Effector memory CD4-positive, alpha-beta T cell (primary cell): ENCODE measurements at places on chromosomes 2 and 18.

GRCh38 chr2:222893716-222894115 is 32.9 kb downstream of the ACSL3 start:
- H3K4me3 ChIP-seq = no peak overlapping the region
- no peak overlapping the region for H3K27ac ChIP-seq
- DNase-seq = no peak
- H3K27me3 ChIP-seq = no peaks in the 10 kb centered on the region

DNA sequence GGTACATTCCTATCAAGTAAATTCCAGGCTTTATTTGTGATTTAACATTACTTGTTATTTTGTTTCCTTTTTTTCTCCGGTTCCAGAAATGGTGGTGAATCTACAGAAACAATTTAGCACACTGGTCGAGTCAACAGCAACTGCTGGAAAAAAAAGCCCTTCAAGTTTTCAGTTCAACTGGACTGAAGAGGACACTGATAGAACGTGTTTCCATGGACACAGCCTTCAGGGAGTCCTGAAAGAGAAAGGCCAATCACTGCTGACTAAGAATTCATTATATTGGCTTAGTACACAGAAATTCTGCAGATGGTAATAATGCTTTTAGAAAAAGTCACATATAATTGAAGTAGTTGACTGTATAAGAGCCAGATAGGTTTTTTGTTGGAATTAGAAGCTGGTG is 32.0 kb upstream of the GRHL1 start:
- H3K27ac ChIP-seq = no peak overlapping the region
- no peak for DNase-seq
- no peak overlapping the region for H3K4me3 ChIP-seq
- H3K36me3 ChIP-seq = peaks cover 14% of the 10 kb centered on the region
- H3K4me1 ChIP-seq = no peaks in the 10 kb centered on the region
- no peaks in the 10 kb centered on the region for H3K27me3 ChIP-seq

DNA sequence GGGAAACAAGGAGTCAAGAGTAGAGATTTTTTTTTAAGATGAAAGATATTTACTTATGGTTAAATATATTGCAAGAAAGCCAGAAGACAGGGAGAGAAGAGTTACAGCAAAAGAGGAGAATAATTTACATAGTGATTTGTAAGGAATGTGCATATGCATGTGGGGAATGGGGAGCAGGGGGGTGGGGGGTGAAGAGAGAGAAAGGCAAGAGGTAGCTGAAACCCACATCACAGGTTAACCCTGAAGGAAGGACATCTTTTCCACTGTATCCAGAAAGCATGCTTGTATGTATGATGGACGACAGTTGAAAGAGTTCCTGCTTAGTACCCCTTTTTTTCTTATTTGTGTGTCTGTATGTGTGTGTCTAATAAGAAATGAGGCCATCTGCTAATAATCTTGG is 371.9 kb downstream of the RAD51AP2 start:
- no peaks in the 10 kb centered on the region for H3K4me1 ChIP-seq
- no peaks in the 10 kb centered on the region for H3K27me3 ChIP-seq
- H3K4me3 ChIP-seq = no peak overlapping the region

GRCh38 chr2:37906131-37906530 is 19.0 kb upstream of the RMDN2 start:
- H3K4me1 ChIP-seq = no peaks in the 10 kb centered on the region
- no peak overlapping the region for H3K27ac ChIP-seq
- no peak for DNase-seq
- H3K4me3 ChIP-seq = no peak overlapping the region
- H3K27me3 ChIP-seq = no peaks in the 10 kb centered on the region

DNA sequence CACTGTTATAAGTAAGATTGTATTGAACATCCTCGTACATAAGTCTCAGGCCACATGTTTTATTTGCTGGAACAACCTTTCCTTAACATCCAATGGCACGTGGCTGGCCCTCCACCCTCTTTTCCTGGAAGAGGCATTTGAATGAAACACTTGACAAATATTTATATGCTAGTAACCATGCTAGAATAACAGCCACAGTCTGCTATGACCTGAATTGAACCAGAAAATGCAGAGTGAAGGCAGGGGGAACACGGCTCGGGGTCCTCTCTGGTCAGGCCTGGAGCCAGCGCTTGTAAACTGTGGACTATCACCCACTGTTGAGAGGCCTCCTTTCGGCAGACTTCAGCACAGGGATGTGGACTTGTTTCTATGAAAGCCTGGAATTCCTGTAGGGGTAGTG is 198.2 kb upstream of the COPS8 start:
- no peak overlapping the region for H3K27ac ChIP-seq
- H3K4me1 ChIP-seq = no peaks in the 10 kb centered on the region

- no peaks in the 10 kb centered on the region for H3K4me1 ChIP-seq
- no peak overlapping the region for H3K27ac ChIP-seq
- H3K4me3 ChIP-seq = no peak overlapping the region
Observed at GRCh38 chr2:235543128-235543750, 49.4 kb downstream of the AGAP1 start.

- no peak overlapping the region for H3K27ac ChIP-seq
- H3K36me3 ChIP-seq = no peaks in the 10 kb centered on the region
- no peak overlapping the region for H3K4me3 ChIP-seq
- no peak for DNase-seq
- no peaks in the 10 kb centered on the region for H3K27me3 ChIP-seq
Observed at GRCh38 chr2:8620611-8621382, 61.1 kb upstream of the ID2 start.

- H3K27me3 ChIP-seq = no peaks in the 10 kb centered on the region
- peak; percentile 87 for DNase-seq
- peak overlapping the region; percentile 95 for H3K27ac ChIP-seq
- H3K36me3 ChIP-seq = peaks cover 28% of the 10 kb centered on the region
Observed at GRCh38 chr2:136118819-136119716, 1.1 kb upstream of the CXCR4 start.

DNA sequence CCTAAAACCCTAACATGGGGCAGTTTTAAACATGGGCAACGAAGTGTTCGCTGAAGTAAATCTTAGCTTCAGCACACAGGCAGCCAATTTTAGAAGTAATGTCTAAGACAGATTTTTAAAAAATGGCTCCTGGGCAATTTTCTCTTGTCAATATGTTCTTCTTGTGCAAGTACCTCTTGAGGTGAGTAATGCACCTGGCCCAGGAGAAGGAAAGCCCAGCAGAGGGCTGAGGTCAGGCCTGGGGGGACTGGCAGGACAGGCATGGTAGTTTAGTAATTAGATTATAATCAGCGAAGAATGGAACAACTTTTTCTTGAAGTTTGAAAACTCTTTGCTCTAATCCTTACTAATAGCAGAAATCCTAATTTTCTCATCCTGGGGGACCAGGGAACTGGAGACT is 77.6 kb downstream of the SPRED2 start:
- DNase-seq = no peak
- no peaks in the 10 kb centered on the region for H3K4me1 ChIP-seq
- H3K27ac ChIP-seq = no peak overlapping the region
- H3K36me3 ChIP-seq = no peaks in the 10 kb centered on the region

DNA sequence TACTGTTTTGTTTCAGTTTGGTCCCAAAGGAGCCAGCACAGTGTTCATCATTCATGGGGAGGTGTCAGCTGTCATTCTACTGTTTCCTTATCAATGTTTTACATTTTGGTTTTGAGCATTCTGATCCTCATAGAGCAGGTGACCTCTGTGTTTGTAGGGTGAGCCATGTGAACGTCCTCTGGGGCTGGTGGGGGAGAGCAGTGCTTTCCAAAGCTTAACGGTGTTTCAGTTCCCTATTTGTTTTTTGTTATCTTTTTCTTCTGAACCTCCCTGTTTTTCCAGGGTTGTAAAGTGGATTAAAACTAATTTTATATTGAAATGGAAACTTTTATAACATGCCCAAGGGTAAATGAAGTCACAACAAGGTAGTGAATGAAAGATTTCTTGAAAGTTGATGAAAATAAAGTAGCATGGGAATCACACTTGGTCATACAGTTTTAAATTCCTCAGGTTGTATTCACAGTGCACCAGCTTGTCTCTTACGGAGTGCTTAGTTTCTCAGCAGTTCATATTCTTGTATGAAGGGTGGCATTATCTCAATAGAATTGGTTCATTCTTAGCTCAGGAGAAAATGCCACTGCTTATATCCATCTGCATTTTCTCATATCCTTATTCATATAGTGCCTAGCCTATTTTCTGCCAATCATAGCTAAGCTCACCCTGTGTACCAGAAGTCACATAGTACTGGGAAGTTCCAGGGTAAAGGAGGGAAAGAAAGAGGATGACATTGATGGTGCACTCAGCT is 54.5 kb downstream of the MAP4K4 start:
- no peak overlapping the region for H3K27ac ChIP-seq
- H3K36me3 ChIP-seq = no peaks in the 10 kb centered on the region
- no peak for DNase-seq

GRCh38 chr18:38940863-38941531 is 1375.4 kb upstream of the CELF4 start:
- H3K4me1 ChIP-seq = peaks cover 6% of the 10 kb centered on the region
- H3K4me3 ChIP-seq = peak overlapping the region; percentile 47
- peak; percentile 50 for DNase-seq
- no peaks in the 10 kb centered on the region for H3K36me3 ChIP-seq

DNA sequence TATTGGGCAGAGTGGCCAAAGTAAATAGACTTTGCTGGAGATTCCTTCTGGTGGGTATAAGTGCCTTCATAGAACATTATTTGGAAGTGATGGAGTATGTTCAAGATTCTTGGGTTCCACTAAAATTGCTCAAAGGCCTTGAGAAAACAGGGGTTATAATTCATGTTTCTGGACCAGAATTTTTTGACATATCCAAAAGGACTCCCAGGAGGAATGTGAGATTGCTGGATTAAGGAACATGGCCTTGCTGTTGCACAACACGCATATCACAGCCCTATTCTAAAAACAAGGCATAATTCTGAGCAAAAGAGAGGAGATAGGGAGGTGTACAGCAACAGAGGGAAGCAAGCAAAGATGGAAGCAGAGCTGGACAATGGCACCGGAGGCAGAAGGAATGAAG is 111.7 kb upstream of the TNP1 start:
- no peaks in the 10 kb centered on the region for H3K36me3 ChIP-seq
- DNase-seq = no peak
- no peaks in the 10 kb centered on the region for H3K4me1 ChIP-seq
- H3K27me3 ChIP-seq = no peaks in the 10 kb centered on the region

DNA sequence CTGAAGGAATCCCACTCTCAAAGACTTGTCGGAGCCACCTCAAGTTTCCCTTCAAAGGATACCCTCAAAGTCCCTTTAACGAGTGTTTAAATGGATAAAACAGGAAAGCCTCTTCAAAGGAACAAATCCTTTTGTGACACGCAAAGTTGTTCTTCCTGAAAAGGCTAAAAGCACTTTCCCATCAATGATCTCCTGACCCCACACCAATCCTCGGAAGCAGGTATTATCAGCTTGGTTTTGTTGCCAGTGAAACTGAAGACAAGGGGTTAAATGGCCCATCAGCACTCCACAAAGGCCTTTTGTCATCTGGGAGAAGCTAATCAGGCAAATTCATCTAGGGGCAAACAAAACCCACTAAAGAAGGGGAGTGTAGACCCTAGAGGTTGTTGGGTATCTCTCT is 418.0 kb upstream of the ID2 start:
- H3K36me3 ChIP-seq = no peaks in the 10 kb centered on the region
- no peaks in the 10 kb centered on the region for H3K4me1 ChIP-seq
- no peak for DNase-seq
- H3K27me3 ChIP-seq = no peaks in the 10 kb centered on the region
- H3K27ac ChIP-seq = no peak overlapping the region
- no peak overlapping the region for H3K4me3 ChIP-seq

GRCh38 chr18:48662011-48662661 is 123.3 kb downstream of the CTIF start:
- H3K4me1 ChIP-seq = no peaks in the 10 kb centered on the region
- DNase-seq = no peak

DNA sequence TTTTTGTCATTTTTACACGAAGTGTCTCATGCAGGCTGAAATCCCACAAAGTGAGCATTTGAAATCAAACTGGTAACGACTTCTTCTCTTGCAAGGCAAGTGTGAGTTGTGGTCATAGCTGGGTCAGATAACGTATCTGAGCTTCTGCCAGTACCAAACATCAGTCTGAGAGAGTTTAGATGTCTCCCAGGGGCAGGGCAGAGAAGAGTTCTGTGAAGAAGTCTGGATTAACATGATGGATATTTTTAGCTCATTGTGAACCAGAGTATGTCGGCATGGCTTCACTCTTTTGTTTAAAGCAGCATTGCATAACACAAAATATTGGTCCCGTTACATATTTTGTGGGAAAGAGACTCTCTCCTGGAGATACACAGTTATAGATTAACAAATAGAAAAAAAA is 655.5 kb upstream of the KLHL29 start:
- no peaks in the 10 kb centered on the region for H3K27me3 ChIP-seq
- H3K4me3 ChIP-seq = no peak overlapping the region
- H3K4me1 ChIP-seq = no peaks in the 10 kb centered on the region
- H3K36me3 ChIP-seq = no peaks in the 10 kb centered on the region
- no peak overlapping the region for H3K27ac ChIP-seq

DNA sequence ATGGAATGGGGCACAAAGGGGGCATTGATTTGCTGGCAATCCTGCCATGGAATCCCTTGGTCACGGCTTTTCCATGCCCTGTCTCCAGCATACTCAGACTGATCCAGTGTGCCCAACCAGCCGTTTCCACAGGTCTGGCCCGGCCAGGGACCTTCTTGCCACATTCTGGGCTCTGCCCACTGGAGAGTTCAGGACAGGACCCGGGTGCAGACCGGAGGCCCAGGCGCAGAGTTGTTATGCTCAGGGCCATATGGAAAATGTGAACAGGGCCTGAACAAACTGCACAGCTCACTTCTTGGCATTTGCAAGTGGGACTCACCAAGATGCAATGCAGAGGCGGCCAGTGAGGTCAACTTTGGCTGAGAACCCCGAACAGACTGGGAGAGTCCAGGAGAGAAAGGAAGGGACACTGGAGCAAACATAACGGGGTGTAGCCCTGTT is 15.6 kb upstream of the ASAP2 start:
- H3K27ac ChIP-seq = no peak overlapping the region
- no peaks in the 10 kb centered on the region for H3K36me3 ChIP-seq
- no peak overlapping the region for H3K4me3 ChIP-seq

GRCh38 chr2:25294573-25295462 is 46.9 kb downstream of the DNMT3A start:
- H3K27me3 ChIP-seq = no peaks in the 10 kb centered on the region
- peak overlapping the region; percentile 79 for H3K27ac ChIP-seq
- DNase-seq = peak; percentile 66

GRCh38 chr2:234403074-234403473 is 93.8 kb downstream of the ARL4C start:
- no peaks in the 10 kb centered on the region for H3K4me1 ChIP-seq
- no peak for DNase-seq
- no peak overlapping the region for H3K27ac ChIP-seq
- H3K36me3 ChIP-seq = no peaks in the 10 kb centered on the region
- no peak overlapping the region for H3K4me3 ChIP-seq

GRCh38 chr2:239251971-239252370 is 148.8 kb downstream of the HDAC4 start:
- no peak overlapping the region for H3K4me3 ChIP-seq
- H3K4me1 ChIP-seq = peaks cover 5% of the 10 kb centered on the region
- no peaks in the 10 kb centered on the region for H3K36me3 ChIP-seq
- H3K27ac ChIP-seq = no peak overlapping the region

DNA sequence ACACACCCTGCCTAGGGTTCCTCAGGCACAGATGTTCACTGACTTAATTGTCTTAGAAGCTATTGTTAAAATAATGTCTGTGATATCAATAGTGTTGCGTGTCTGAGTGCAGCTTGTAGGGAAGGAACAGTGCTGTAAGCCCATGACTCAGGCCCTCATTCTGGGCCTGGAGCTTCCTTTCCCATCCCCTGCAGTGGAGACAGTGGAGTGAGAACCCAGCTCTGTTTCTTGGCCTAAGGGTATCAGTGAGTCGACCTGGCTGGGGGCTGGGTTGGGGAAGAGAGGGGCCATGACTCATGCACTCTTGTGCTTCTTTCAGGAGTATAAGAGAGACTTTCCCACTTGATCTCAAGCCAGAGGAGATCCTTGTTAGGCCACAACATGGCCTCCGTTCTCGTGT is 106.8 kb downstream of the HRH4 start:
- no peaks in the 10 kb centered on the region for H3K4me1 ChIP-seq
- no peak overlapping the region for H3K4me3 ChIP-seq
- H3K27me3 ChIP-seq = no peaks in the 10 kb centered on the region
- no peak overlapping the region for H3K27ac ChIP-seq
- H3K36me3 ChIP-seq = no peaks in the 10 kb centered on the region
